ENCODE measurements at places on chromosomes 11 and 22. TPM values are rescaled to one million over a fixed set of nuclear protein-coding genes. Genes with fewer than 3 reads are reported as not detected.

Gene NPAS4
- total RNA-seq = not detected

Gene CLDN5
- 0.13 TPM for total RNA-seq

Gene OR2AG1
- under 0.01 TPM for total RNA-seq

Gene SCGB1D2
- not detected for total RNA-seq

Gene CYB5R2
- total RNA-seq = 29.0 TPM

Gene GVQW3
- total RNA-seq = 3.3 TPM

Gene MYO7A
- total RNA-seq = 0.22 TPM

All from articular chondrocyte of knee joint (primary cell).